Omental fat pad (tissue), 4 donors: ENCODE measurements at places on chromosomes 5 and 9.

- no peak for DNase-seq
These were observed 4.0 kb upstream of the TRAF2 start for GRCh38 chr9:136882109-136882946.

- no peak for DNase-seq
These were observed 181.6 kb upstream of the MAP1B start for GRCh38 chr5:71925608-71926091.

- DNase-seq = no peak
These were observed 10.9 kb downstream of the IGIP start for GRCh38 chr5:140136624-140137023.

GRCh38 chr5:378301-378891 lies 56.9 kb downstream of the AHRR start:
- no peak for DNase-seq

- DNase-seq = no peak
These were observed 270.7 kb upstream of the ELAVL2 start for GRCh38 chr9:24096756-24097155.
